ENCODE measurements at places on chromosomes 6 and 20.

DNA sequence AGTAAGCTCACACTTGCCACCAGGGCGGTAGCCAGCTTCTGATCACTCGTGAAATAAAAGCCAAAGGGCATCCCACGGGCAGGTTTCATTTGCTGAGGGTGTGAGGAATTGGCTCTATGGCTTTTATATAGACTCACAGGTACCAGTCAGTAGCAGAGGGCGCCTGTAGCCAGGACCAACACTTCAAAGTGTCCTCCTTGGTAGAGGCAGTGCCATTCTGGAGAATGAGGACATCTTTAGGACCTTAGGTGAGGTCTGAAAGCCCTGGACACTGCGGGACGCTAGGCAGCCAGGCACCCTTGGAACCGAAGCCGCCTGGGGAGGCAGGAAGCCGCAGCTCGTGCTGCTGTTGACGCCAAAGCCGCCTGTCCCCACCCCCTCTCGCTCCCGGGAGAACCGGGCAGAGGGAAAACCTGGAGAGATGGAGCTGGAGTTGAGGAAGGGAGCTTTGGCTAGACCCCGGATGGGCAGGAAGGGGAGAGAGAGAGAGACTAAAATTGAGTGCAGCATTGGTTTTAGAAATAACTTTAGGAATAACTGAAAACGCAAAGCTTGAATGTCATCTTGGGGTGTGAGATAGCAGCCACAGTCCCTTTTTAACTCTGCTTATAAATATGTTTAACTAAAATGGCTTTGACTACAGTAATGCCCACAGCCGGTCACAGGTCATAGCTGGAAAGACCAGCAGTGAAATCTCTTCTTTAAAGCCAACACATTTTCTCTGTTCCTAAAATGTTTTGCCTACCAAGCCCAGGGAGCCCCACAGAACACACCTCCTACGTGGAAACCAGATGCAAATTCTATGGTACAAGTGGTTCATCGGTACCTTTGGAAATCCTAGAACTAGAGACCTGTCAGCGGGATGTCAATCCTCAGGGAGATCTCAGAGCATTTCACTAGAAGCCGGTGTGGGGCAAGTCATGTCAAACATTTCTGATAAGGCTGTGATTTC is 128.5 kb upstream of the CDYL start:
- DNase-seq, result no peak

DNA sequence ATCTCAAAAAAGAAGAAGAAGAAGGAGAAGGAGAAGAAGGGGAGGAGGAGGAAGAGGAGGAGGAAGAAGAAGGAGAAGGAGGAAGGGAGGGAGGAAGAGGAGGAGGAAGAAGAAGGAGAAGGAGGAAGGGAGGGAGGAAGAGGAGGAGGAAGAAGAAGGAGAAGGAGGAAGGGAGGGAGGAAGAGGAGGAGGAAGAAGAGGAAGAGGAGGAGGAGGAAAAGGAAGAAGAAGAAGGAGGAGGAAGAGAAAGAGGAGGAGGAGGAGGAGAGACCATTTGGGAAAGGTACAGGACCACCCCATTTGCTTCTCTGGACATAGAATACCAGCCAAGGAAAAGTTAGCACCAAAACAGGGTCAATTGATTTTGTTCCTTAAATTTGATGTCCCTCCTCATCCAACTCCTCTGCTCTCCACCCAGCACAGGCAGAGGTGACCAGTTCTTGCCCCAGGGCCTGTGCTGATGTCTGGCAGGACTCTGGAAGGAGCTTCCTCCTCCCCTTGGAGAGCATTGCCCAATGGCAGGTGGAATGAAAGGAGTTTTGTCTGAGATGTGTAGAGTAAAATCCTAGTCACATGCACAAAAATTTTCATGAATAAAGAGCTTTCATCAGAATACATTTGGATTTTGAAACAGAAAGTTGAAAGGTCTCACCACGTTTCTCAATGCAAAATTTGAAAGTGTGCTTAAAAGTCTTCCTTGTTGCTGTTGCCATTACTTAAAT is 182.9 kb downstream of the LY86 start:
- no peak for DNase-seq

DNA sequence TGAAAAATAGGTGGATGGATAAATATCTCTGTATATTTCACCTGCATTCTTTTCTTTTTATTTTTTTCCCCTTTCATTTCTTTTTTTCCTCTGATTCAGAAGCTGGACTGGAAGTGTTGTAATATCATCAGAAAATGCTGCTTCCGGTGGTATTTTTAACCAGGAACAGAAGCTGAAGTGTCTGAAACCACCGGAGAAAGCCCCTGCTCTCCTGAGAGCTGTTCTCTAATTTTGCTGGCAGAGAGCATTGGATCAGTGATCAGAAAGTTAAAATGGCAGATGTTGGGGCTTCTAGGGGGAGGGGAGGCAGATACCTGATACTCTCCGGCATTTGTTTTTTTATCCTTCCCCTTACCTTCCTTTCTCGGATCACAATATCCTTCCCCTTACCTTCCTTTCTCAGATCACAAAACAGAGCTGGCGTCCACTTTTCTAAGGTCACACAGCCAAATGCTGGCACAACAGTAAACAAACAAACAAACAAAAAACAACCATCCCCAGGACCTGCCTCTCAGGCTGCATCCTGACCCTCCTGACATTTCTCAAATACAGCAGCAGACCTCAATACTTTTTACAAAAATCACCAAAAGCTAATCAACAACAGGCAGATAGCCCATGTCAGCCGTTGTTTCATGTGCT is 143.2 kb upstream of the ZNF217 start:
- no peak for DNase-seq

- no peak for DNase-seq
Observed at GRCh38 chr6:107444277-107444676, 15.1 kb downstream of the PDSS2 start.

- no peak for DNase-seq
Observed at GRCh38 chr20:10470276-10470675, 35.2 kb downstream of the SLX4IP start.

DNA sequence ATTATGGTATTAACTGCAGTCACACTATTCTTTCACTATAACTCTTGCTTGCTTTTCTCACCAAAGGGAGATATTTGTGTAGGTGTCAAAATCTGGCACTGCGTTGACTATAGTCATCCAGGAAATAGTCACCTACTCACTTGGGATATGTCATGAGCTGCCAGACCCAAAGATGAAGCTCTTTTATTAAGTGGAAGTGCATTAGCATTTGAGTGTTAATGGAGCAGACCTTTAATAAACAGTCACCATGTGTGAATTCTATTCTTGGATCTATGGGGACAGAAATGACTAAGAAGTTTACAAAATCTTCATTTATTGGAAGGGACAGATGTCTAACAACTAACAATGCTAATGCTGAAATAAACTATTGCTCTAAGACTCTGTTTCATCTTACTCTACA is 130.1 kb upstream of the NEDD9 start:
- no peak for DNase-seq

DNA sequence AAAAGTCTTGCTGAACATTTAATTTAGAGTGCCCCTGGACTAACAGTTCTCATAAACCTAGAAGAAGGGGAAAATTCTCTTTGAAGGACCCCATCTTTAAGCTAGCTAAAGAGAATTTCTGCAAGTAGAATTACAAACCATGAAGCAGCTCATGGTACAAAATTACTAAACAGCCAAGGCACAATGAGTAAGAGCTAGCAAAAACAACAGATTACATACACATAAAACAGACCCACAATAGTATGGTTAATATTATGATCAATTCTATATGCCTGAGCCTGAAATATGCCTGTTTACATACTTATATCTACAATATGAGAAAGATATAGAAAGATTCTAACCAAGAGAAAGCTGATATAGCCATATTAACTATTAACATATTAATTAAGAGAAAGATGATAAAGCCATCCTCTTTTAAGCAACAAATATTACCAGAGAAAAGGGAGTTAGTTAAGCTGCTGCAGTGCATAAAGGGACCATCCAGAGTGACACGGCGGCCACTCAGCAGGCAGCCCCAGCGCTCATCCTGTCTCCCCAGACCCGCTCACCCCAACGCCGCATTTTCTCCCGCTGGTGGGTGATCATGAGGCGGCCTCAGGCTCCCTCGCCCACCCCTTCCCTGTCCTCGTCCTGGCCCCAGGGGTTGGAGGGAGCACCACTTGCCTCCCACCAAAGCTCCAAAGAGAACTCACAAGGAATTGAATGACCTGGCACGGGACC is 98.4 kb upstream of the CARMIL1 start:
- no peak for DNase-seq

DNA sequence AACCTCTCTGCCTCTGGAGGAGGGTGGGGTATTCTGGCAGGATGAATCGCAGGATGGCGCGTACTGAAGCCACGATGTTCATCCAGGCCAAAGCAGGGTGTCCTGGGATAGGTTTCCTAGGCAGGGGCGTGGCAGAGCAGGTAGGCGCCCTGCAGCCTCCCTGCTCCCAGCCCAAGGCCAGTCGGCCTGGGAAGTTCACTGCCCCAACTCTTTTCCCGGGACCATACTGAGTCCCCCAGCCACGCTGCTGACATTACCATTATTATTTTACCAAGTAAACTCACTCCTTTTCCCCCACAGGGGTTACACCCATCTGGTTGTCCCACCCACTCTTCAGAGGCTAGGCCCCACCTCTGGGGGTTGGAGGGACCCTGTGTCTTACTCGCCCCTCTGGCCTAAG is 21.8 kb downstream of the SDCBP2 start:
- no peak for DNase-seq

GRCh38 chr6:83592770-83593394 is 80.5 kb downstream of the PRSS35 start:
- DNase-seq, result no peak

DNA sequence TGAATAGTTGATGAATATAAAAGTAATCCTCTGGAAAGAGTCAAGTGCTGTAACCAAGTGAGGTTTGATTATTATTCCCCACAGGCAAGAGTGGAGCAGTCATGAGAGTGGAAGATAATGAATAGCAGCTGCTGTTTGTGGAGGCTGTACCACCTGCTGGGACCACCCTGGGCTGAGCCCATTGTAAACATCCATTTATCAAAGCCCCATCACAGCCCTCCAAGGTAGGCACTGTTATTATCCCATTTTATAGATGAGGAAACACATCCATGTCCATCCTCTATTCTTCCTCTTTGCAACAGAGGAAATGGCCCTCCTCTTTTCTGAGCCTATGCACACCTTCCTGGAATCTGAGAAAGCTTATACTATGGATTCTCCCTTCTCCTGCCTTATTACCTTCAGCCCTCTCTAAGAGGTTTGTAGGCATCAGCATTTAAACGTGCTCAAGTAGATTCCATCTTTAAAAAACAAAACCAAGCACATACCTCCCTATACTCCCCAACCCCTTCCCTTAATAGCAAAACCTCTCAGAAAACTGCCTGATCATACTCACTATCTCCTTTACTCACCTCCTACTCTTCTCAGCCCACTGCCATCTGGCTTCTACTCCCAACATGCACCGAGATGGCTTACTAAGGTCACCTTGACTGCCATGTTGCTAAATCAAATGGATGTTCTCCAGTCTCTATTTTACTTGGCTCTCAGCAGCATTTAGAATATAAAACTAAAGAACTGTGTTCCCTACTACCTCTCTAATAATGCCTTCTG is 37.1 kb downstream of the CDH22 start:
- DNase-seq, result peak; percentile 78

- DNase-seq, result no peak
Observed at GRCh38 chr6:41659935-41660334, 21.7 kb downstream of the MDFI start.

DNA sequence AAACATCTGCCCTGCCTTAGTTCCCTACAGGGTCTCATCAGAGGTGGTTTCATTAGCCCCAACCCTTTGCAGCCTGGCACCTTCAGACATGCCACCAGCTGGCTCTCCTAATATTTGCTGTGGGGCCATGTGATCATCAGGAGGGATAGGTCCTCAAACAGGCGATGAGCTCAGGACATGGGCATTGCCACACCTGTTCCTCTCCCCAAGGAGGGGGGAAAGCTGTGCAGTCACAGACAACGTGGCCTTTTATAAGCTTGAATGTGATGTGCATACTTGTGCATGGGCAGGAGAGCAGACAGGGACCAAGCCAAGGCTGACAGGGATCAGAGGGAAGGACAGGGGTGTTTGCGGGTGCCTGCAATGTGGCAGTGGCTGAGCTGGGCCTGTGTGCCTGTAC is 78.8 kb upstream of the ZNFX1 start:
- peak; percentile 62 for DNase-seq

GRCh38 chr6:108330806-108331205 is 36.0 kb downstream of the AFG1L start:
- no peak for DNase-seq

DNA sequence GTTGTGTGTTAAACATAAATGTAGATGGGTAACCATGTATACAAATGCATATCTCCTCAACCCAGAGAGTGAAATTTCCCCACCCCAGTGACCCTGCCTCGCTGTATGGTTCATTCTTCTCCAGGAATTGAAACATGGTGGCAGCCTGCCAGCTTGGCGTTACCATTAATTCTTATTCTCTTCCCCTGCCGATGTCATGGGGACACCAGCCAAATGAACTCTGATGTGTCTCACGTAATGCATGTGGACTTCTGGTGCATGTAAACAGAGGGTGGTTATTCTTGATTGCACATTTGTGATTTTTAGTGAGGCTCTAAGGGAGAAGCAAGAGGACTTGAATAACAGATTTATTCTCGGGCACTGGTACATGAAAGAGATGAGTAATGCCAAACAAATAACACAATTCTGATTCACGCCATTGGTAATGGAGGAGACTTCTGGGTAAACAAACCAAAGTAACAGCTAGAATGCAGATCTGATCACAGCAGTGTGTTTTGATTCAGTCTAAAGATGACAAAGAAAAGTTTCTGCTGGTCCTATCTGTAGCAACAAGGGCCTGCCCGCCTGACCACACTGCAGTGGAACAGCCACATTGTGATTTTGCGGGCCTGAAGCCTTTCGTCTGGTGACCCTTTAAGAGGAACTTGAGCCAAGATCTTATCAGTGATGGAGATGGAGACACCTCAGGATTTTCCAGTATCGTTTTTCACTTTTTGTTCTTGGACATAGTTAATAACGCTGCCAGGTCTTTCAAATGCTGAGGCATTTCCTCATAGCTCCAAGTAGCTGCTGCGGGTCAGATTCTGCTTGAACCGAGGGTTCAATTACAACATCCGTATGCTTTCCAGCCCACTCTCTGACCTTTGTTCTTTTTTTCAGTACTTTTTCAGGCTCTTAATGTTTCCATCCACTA is 171.8 kb upstream of the AKAP12 start:
- peak; percentile 7 for DNase-seq

DNA sequence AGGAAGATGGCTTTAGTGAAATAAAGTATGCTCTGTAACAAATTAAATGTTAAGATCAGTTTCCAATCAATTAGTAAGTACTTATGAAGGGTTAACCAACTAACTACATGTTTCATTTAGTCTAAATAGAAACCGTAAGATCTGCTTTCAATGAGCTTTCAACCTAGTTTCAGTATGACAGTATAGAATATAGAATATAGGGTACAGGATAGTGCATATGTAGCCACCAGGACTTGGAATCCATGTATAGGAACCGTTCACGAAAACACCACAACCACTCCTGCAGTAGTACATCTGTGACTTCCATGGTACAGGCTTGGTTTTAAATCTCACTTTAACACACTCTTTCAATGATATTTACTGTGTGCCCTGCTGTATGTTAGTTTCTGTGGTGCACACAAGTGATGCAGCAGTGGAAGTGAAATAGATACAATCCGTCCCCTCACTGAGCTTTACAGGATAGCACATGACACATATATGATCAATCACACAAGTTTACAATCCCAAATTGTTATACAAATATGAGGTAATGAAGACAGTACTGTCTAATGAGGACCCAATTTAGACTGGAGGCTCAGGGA is 479.7 kb upstream of the MARCKS start:
- no peak for DNase-seq

- no peak for DNase-seq
Observed at GRCh38 chr6:87820343-87820984, 118.4 kb upstream of the AKIRIN2 start.

- no peak for DNase-seq
Observed at GRCh38 chr6:139927742-139928305, 553.4 kb upstream of the CITED2 start.
